ENCODE measurements at places on chromosomes 1 and 21.
A peak's percentile ranks its signal among the peaks of the same experiment; 100 is the strongest.

- no peak for DNase-seq
These were observed 317.6 kb downstream of the BACH1 start for GRCh38 chr21:29616209-29616751.

GRCh38 chr1:173934440-173934839, 17.3 kb upstream of the SERPINC1 start:
- DNase-seq = no peak

DNA sequence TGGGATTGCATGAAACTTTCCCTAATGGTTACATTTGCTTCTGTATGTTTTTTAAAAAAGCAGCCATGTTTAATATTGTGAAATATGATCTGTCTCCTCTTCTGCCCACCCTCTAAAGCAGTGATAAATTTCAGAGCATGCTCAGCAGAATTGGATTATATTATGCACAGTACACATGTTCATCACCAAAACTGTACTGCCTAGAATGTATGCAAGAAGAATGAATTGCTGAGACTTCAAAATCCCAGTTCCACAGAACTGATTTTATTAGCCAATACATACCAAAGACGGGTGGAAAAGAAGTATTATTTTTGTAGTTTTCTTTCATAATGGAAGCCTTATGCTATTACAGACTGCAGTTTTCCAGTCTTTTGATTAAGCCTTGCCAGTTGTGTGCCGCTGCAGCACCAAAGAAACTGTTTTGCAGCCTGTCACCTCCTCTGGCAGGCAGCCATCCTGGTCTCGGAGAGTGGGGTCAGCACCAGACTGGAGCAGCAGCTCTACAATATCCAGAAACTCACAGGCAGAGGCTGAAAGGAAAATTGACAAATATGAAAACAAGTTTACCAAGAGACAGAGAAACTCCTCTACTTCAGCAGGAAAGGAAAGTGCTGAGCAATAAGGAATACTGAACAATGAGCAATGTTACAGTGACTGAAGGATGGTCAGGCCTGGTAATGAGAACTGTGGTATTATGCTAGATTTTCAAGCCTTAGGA, 58.1 kb downstream of the LHX4 start:
- no peak for DNase-seq

- DNase-seq = no peak
These were observed 10.8 kb upstream of the ID3 start for GRCh38 chr1:23570001-23570691.

GRCh38 chr1:53345996-53346813, 18.3 kb upstream of the LRP8 start:
- no peak for DNase-seq

DNA sequence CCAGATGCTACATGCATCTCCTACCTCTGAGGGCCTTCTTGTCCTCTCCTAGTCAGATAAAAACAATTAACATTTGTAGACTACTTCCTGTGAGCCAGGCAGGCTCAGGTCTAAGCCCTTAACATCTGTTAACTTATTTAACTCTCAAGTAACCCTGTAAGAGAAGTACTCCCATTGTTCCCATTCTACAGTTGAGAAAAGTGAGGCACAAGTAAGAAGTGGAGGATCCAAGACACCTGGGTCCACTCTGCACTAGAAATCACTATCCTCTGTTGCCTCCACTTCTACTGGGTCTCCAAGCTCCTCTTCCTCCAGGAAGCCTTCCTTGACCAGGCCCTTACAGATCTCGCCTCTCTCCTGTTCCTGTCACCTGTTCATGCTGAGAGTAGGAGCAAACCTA, 9.7 kb downstream of the C1orf216 start:
- no peak for DNase-seq

GRCh38 chr21:26513212-26513611, 59.9 kb downstream of the CYYR1 start:
- no peak for DNase-seq

DNA sequence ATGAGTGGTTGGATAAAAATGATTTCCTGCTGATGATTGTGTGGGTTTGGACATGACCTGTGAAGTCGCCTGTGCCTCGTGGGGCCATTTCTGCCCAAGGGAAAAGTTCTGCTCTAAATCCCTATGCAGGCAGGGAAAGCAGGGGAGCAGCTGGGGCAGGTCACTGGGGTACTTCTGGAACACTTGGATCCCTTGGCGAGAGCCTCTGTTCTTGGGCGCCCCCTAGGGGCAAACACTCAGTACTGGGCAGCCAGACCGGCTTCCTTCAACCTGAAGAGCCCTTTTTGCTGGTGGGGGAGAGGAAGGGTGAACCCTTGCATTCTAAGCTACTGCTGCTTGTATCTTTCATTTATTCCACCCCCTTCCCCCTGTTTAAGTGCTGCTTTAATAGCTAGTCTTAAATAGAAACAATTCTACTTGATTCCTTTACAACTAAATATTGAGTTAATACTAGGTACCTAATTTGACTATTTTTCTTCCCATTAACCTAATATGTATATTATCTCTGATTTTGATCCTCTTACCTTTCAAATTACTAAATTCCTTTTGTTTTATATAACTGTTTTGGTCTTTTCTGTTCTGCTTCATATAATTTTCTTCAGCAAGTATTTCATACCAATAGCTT, 5.1 kb upstream of the CLEC20A start:
- DNase-seq = peak; percentile 25

GRCh38 chr1:40951943-40952743, 27.4 kb upstream of the CTPS1 start:
- peak; percentile 54 for DNase-seq

GRCh38 chr21:16620786-16621320, 891.1 kb downstream of the USP25 start:
- DNase-seq = no peak

- DNase-seq = no peak
These were observed 19.1 kb upstream of the SLC35F3 start for GRCh38 chr1:233885196-233885920.

- peak; percentile 94 for DNase-seq
These were observed at the start of gene COG2 for GRCh38 chr1:230642263-230642959. Gene COG2, plus strand, starts transcription at chr1:230642481. Its CDS starts 126 bp downstream, at chr1:230642607.

- DNase-seq = no peak
These were observed 1148.8 kb upstream of the ADGRL4 start for GRCh38 chr1:80155371-80155770.

DNA sequence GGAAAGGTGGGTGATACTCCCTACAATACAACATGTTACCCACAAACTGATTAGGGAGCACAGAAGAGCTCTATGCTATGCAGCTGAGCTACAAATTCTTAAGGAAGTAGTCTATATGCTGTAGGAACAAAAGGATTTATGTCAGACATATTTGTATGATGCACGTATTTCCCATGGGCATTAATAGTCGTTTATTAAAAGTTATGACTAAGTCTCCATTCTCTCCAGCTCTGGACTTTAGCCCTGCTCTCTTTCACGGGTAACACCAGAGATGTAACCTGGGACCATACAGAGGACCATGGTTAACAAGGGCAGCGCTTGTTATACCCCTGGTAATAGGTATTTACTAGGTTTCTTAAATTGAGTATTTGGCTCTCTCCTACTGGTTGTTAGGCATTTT, 168.2 kb upstream of the C1orf105 start:
- DNase-seq = no peak

- DNase-seq = no peak
These were observed 648.0 kb upstream of the PLXNA2 start for GRCh38 chr1:208892147-208892546.

DNA sequence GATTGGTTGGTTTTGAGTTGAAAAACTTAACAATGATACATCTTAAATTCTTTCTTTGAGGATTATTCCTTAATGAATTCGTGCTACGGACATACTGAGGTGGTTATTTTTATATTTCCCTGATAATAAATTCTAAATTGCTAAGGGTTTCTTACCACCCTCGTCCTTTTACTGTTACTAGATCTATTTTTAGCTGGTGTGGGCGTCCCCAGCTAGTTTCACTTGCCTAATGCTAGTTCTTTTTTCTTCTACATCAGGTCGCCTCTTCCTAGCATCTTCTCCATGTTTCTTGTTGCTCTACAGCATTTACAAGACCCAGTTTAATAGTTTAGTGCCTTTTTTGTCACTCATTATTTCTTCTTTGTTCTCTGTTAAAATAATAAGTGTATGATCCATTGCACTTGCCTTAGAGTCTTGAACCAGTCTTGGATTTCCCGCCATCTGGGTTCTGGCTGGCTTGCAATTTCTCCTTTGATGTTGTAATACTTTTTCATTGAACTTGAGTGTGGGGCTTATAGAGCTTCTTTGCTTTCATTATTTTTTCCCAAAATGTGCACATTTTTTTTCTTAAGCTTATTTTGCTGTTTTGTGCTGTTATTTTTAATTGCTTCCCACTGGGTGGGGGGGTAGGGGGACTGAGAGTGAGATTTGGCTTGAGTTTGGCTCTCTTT, 677 bp upstream of the HSD11B1 start:
- DNase-seq = no peak

- no peak for DNase-seq
These were observed 1.6 kb upstream of the DYRK3 start for GRCh38 chr1:206633708-206634121.

DNA sequence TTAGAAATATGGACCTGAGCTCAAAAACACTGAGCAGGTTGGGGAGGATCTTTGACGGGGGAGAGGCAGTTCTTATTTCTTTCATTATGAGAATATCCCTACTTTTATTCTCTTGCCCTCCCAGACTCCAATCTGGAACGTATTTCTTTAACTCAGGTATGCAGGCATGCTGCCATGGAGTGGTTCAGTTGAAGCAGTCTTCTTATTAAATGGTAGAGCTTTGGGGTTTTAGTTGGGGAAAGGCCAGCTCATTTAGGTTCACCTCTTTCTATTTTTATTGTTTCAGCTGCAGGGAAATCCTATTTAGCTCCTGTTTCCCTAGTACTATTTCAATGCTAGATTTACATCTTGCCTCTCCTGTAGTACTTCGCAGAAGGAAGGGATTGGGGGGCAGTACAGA, 198.9 kb downstream of the TTLL7 start:
- DNase-seq = no peak

GRCh38 chr1:2969011-2969844, 52.0 kb upstream of the ACTRT2 start:
- no peak for DNase-seq
